Stimulated activated CD4-positive, alpha-beta T cell treated with anti-CD3 and anti-CD28 coated beads, TNF-alpha, amount 100 ng/mL, for 1 hour (primary cell): ENCODE measurements at places on chromosomes 13 and 19.

DNA sequence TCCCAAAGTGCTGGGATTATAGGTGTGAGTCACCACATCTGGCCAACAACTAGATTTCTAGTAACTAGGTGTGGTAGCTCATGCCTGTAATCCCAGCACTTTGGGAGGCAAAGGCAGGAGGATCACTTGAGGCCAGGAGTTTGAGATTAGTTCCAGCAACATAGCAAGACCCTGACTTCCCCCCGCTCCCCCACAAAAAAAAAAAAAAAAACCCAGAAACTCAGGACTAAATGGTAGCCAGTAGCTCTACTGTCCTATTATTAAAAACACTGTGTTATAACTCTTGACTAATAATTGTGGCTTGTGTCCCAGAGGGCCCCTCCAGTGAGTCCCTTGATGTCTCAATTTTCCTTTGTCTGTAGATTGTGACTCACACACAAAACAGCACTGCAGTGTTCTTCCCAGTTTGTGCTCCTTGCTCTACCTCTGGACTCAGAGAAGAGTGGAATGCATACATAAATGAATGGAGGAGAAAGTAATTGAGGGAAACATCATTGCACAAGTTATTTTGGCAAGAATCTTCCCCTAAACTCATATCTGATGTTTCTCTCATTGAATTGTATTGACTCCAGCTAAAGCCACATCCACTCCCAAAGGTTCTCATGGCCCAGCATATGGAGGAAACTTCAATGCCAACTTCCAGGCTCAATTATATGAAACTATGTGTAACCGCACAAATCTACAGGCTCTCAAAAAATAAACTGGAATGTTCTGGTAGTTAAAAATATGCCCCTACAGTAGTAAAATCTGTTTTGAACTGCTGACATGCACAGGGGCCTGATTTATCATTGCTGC, 8.8 kb downstream of the TPT1 start:
- no peak for DNase-seq

- no peak for DNase-seq
Measured at GRCh38 chr13:38417241-38417640, 67.6 kb downstream of the UFM1 start.

DNA sequence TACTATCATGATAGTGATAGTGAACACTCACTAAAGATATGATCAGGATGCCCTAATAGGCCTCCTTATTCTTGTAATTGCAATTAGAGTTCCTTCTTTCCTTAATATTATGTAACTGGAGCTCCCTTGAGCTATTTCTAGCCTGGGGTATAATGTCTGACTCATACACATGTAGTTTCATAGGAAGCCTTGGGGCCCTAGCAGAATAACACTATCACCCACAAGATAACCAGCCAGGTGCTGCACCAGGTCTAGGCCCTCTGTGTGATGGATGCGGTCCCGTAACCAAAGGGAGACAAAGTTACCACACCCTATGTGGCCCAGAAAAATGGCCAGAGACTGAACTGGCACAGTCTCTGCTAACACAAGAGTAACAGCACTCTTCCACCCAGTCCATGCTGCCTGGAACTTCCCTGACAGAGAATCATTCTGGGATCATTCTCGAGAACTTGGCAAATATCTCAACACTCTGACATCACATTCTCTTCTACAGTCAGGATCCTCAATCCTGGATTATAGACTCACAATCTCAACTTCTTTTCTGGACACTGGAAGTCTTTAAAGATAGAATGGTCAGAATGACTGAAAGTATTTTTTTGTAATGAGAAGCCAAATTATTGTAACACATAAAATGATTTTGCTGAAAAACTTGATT, 32.6 kb upstream of the IGFL4 start:
- no peak for DNase-seq

- DNase-seq, result no peak
Measured at GRCh38 chr13:113058129-113058987, 47.2 kb upstream of the F7 start.

DNA sequence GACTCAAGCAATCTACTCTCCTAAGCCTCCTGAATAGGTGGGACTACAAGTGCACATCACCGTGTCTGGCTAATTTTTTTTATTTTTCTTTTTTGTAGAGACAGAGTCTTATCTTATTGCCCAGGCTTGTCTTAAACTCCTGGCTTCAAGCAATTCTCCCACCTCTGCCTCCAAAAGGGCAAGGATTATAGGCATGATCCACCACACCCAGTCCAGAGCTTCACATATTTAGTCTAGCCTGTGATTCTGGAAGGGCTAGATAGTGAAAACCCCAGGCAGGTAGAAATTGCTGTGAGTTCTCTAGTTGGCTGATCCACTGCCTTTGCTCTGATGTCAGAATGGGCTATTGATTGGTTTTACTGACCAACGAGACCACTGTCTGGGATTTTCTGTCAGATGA, 854.6 kb upstream of the MIR17HG start:
- DNase-seq, result no peak

DNA sequence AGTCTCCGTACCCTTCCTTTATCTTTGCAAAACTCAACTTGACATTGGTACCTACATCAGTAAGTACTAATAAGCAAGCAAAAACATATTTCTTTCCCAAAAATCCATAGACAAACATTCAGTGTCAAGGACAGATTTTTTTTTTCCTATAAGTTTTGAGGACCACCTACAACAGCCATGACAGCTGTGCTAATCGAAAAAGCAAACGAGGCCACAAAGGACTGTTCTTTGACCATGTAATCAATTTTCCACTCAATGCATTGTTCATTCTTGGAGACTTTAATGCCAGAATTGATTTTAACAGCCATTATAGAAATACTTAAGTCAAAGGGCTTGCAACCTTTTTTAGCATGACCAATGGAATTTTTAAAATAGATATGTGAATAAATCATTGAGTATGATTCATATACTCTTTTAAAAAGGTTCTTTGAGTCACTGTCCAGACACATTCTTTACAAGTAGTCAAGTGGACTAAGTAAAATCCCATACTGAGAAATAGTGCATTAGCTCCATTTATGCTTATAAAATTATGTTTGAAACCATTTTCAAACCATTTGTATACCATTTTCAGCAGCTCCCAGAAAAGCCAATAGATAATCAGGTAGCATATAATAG, 323.9 kb downstream of the MZT1 start:
- no peak for DNase-seq

DNA sequence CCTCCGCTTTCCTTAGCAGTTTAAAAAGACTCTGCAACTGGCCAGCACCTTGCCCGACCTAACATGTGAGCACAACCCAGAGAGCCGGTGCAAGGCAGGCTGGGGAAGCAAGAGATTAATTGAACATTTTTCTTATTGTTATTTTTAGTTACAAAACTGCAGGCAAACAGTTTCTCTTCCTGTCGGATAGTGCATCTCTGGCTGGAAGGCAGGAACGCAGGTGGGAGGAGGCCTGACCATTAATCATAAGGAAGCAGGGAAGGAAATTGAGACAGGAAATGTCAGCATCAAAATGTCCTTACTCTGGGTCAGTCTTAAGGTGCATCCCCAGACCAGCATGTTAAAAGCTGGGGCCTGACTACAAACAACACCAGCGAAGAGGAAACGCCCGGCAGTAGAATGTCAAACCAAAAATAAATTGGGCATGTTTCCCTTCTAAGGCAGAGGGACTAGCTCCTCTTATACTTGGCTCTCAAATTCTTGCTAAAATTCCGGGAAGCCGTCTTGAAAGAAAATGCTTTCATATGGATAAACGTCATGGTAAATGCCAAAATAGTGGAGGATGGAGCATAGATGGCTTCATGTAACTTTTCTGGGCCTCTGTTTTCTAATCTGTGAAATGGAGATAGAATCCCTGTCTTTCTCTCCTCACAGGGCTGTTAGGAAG, 226.8 kb downstream of the RAP2A start:
- no peak for DNase-seq

GRCh38 chr13:36344886-36345437, 1.2 kb downstream of the SPART start:
- DNase-seq, result no peak

GRCh38 chr13:47069133-47069532, 172.3 kb upstream of the HTR2A start:
- no peak for DNase-seq

DNA sequence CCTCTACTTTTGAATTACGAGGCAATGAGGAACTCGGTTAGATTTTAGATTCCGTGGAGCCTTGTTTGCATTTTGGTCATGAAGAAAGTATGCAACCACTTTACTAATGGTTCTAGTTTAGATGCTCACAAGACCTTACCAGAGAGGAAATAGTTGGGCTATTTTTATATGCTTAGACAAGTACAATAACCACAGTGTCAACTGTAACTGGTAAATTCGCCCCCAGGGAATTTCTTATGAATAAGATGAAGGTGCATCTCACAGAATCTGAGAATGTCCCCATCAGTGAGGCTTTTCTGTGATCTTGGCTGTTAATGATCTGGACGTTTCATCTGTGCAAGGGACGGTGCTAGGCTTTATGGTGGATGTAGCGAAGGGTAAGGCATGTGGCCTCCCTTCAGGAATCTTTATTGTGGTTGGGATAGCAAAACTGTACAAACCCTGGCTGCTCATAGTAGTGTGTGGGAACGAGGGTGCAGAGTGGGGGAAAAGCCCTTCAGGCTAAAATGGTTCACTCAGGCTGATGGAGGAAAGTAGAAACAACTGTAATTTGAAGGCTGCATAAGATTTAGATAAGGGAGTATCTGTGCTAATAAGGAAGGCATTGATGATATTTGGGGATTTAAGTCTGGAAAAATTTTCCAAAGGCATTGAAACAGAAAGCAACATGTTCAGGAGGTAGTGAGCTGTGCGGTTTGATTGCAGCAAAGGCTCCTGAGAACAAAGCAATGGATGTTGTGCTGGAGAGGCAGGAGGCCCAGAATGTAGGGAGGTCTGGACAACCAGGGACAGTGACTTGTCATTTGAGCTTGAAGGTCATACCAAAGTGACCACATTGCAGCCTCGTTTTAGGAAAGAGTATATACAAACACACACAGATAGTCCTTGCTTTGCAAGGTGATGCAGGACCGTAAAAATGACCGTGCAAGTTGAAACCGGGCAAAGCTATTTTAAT, 28.4 kb downstream of the UBAC2 start:
- DNase-seq, result no peak

GRCh38 chr19:17695198-17695597, 7.0 kb upstream of the UNC13A start:
- DNase-seq, result no peak

DNA sequence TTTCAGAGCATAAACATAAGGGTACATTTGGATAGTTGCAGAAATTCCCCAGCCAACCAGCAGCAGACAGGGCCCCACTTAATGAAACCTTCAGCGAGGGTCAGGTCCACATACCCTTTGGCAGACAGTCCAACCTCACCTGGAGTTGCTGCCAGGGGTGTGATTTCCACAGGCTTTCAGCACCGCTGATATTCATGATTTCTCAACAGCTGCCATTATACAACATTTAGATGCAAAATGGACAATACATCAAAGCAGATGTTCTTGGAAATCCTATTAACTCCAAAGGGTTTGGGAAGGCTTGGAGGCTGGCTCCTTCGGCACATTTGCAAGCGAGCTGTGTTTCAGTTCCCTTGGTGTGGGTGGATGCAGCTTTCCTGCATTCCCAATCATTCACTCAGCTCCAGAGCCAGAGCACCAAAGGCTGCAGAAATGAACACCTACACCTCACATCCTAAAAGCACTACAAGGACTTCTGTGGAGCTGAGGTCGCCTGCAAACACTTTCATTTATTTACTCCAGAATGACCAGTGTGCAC, 147.2 kb upstream of the VSTM2B start:
- DNase-seq, result no peak

DNA sequence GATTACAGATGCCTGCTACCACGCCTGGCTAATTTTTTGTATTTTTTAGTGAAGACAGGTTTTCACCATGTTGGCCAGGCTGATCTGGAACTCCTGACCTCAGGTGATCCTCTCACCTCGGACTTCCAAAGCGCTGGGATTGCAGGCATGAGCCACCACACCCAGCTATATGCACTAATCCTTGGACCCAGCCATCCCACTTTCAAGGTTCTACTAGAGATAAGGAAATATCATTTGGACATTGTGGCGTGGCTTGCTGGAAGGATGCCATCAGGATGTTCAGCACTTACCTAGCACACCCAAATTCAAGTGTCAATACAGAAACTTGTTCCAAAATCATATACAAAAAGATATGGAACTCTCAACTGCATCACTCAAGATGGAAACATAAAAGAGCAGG, 136.4 kb downstream of the ABCC4 start:
- DNase-seq, result no peak

GRCh38 chr19:21571316-21571715, 65.9 kb downstream of the ZNF429 start:
- DNase-seq, result no peak

DNA sequence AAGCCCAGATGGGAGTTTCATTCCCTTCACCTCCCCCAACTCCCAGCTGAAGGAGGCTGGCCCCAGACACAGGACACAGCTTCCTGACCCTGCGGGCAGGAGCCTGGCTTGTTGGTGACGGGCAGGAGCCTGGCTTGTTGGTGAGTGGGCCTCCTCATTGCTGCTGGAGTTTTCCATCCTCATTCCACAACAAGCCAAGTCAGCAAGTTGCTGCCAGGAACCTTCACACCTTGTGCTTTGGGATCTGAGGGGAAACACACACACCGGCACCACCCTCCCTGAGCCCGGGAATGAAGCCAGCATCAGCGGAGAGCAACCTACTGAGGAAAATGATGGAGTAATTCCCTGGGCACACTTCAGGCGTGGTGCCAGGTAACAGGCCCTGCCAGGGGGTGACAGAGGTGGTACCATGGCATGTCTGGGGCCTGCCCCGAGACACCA, 74.9 kb downstream of the ALOX5AP start:
- no peak for DNase-seq

DNA sequence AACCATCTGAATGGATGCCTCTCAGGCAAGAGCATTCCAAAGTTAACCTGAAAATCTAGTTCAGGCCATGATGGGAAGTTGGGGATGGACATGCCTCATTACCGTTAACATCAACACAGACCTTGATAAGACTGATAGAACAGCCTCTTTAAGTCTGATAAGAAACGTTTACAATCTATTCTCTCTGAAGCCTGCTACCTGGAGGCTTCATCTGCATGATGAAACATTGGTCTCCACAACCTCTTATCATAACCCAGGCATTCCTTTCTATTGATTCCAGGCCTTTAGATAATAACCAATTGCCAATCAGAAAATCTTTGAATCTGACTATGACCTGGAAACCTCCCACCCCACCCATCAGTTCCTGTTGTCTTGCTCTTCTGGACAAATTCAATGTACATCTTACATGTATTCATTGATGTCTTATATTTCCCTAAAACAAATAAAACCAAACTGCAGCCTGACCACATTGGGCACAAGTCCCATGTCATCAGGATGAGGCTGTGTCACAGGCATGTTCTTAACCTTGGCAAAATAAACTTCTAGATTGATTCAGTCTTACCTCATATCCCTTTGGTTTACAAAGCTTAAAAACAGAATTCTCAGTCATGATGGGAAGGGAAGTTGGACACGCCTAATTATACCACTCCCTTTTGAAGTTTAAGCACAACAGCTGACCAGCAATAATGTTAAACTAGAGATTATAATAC, 843.8 kb upstream of the SPRY2 start:
- DNase-seq, result no peak

DNA sequence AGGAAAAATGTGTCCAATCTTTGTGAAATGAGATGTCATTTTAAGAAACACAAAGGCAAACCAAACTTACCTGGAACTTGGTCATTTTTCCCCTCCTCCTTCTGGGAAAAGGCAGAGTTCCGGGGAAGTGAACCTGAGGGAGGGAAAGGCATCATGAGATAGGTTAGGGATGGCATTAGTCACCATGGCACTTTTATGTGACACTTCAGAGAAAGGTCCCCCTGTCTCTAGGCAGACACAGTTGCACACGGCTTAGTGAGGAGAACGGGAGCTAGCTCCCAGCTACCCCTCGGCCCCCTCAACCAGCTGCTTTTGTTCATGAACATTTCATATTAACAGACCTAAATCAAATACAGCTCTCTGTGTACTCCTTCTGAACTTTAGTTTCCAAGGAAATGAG, 1.5 kb downstream of the ZNF235 start:
- DNase-seq, result no peak
